Transverse colon (tissue), 4 donors: ENCODE measurements at places on chromosomes 12 and 14. TPM values are rescaled to one million over a fixed set of nuclear protein-coding genes. Genes with fewer than 3 reads are reported as not detected.
A peak's percentile ranks its signal among the peaks of the same experiment; 100 is the strongest.

Gene MMP19
- total RNA-seq, result 5.2 TPM

Gene NRXN3
- 4.8 TPM for total RNA-seq

Gene SLC38A1
- total RNA-seq, result 36.8 TPM

Gene PLEKHD1
- total RNA-seq, result 0.14 TPM

Gene SLC25A21
- 0.82 TPM for total RNA-seq

GRCh38 chr12:19243551-19243950, 114.0 kb downstream of the PLEKHA5 start:
- DNase-seq, result no peak

- no peak for DNase-seq
These were observed 66.8 kb downstream of the VWF start for GRCh38 chr12:6057700-6058099.

- no peak for DNase-seq
These were observed 70.7 kb downstream of the HSD17B6 start for GRCh38 chr12:56833780-56834179.

DNA sequence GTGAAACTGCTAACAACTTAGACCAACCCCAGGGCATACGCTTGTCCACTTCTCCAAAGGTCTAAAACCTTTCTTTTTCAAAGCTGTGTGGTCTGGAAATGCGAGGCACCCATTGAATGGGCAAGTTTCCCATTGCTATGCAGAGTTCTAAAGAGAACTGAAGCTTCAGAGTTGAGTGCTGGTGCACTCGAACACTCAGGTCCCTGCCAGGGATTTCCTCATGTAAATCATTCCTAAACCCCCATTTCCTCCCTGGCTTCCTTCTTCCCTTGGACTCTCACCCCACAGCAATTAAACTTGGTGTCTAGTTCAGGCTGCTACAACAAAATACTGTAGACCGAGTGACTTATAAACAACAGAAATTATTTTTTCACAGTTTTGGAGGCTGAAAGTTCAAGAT, 2.2 kb upstream of the PXN start:
- DNase-seq, result peak; percentile 17

- peak; percentile 27 for DNase-seq
These were observed 267.3 kb upstream of the SRRM4 start for GRCh38 chr12:118714051-118714460.

- DNase-seq, result no peak
These were observed 467.8 kb downstream of the NRXN3 start for GRCh38 chr14:78637908-78638475.

GRCh38 chr12:107731366-107731765, 29.6 kb downstream of the PRDM4 start:
- no peak for DNase-seq
